ENCODE measurements at places on chromosomes 16 and 17.

DNA sequence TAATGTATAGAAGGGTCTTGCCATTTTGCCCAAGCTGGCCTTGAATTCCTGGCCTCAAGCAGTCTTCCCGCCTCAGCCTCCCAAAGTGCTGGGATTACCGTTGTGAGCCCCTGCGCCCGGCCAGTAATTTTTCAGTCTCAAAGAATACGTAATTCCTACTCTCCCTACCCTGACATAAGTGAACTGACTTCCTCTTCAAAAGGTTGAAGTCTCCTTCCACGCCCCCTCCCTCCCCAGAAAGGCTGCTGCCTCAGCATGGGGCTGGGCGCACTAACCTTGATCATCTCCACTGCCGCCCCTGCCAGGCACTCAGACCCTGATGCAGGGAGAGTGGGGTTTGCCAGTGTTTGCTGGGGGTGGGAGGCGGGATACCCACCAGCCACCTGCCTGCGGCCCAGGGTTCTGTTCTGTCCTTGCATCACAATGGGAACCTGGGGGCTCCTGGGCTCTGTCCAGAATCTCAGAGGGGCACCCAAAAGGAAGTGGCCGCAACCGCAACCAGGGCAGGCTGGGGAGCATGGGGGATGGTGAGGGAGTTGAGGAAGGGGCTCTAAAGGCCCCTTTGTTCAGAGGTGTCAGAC is 27.5 kb downstream of the KIFC3 start:
- DNase-seq = no peak

DNA sequence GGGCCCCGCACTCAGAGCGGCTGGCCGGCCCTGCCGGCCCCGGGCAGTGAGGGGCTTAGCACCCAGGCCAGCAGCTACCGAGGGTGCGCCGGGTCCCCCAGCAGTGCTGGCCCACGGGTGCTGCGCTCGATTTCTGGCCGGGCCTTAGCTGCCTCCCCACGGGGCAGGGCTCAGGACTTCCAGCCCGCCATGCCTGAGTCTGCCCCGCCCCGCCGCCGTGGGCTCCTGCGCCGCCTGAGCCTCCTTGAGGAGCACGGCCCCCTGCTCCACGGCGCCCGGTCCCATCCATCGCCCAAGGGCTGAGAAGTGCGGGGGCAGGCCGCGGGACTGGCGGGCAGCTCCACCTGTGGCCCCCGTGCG is 67.9 kb upstream of the AMZ2 start:
- DNase-seq = no peak

DNA sequence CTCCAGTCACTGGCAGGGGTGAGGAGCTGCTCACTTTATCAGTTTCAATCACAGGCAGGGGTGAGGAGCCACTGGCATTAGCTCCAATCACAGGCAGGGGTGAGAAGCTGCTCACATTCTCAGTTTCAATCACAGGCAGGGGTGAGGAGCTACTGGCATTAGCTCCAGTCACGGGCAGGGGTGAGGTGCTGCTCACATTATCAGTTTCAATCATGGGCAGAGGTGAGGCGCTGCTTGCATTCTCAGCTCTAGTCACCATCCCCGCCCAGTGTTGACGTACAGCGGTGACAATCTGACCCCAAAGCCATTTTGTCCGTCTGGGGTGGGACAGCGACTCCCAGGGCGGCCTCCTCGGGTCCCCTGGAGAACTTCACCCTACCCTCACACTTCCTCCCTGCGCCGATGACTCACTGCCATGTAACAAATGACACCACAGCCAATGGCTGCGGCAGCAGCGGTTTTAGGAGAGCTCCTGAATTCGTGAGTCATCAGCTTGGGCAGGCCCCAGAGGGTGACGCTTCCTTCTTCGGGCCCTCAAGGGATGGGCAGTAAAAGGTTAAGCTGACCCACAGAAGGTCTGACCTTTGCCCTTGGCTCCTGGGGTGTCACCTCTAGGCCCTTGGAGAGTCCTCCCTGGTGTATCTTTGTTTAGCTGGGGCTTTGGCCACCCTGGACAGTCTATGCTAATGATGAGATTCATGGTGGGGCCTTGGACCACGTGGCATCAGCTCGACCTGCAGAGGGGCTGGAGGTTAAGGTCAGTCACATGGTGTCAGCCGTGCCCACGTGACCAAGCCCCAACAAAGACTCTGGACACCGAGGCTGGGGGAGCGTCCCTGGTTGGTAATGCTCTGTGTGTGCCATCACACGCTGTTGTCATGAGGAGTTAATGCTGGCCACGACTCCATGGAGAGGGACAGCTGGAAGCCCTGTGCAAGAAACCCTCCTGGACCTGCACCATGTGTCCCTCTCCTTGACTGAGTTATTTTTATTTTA is 171.7 kb downstream of the C16orf95 start:
- no peak for DNase-seq

DNA sequence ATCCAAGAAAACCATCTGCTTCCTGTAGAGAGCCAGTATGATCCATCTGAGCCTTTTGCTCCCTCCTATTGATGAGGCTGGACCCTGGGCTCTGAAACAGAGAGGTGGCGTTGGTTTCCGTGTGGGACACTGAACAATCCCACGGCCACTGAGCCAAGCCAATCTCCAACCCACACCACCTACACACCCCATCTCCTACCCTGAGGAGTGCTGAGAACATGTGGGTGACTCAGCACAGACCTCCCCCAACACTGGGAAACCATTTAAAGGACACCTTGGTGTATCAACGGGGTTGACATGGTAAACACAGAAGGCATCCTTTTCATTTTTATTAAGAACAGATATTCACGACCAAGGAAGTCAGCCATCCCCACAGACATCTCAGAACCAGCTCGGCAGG is 332.1 kb downstream of the SLC39A11 start:
- DNase-seq = no peak

DNA sequence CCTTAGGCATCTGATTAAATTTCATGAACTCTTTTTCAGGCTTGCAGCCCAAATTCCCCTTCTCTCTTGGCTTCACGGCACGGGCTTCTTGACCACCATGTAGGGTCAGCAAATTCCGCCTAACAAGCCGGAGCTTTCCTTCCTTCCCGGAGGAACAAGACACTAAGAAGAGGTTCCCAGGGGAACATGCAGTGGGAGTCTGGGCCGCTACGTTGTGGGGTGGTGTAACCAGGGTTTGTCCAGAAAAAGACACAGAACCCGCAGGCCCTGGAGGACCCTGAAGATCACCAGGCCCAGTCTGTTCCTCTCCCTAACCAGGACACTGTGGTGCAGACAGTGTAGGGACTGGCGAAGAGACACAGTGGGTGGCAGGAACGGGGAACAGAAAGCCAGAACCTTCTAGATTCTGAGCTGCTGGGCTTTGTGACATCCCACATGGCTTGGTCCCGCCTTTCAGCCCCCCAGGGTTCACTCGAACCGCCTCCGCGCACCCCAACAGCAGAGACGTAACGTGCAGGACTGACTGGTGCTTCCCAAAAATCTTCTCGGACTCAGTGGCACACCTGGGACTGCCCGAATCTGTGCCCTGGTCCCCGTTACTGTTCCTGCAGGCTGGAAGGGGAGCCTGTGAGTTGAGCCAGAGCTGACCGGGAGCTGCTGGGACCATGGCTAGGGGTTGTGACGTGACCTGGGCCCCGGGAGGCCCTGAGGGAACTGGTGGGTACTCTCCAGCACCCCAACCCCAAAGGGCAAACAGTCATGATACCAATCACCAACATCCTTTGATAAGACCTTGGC is 55.2 kb downstream of the TBC1D16 start:
- no peak for DNase-seq

- no peak for DNase-seq
Observed at GRCh38 chr16:27700304-27700995, 150.5 kb downstream of the KATNIP start.

DNA sequence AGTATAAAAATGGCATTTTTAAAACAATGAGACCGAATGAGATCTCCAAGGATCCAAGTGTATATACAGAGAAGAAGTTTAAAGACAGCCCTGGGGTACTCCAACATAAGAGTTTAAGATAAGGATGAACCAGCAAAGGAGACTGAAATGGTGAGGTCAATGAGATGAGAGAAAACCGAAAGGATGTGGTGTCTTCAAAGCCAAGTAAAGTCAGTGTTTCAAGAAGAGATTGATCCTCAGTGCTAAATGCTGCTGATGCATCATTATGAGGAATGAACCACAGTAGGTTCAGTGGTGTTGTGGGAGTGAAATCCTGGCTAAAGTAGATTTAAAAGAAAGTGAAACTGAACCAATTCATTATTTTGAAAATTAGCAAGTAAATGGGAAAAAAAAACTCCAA is 38.1 kb upstream of the NLK start:
- DNase-seq = no peak

- no peak for DNase-seq
Observed at GRCh38 chr17:76466775-76467130, 650 bp upstream of the AANAT start.

- no peak for DNase-seq
Observed at GRCh38 chr17:5513628-5514027, 27.3 kb downstream of the MIS12 start.

GRCh38 chr16:58481931-58482330 is 18.0 kb upstream of the NDRG4 start:
- no peak for DNase-seq

- no peak for DNase-seq
Observed at GRCh38 chr17:75945211-75945610, 4.4 kb upstream of the FBF1 start.

DNA sequence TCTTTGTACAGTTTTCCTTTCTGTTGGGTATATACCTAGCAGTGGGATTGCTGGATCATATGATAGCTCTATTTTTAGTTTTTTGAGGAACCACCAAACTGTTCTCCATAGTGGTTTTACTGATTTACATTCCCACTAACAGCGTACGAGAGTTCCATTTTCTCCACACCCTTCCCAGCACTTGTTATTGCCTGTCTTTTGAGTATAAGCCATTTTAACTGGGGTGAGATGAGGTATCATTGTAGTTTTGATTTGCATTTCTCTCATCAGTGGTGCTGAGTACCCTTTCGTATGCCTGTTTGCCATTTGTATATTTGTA is 887 bp upstream of the EVI2B start:
- no peak for DNase-seq

GRCh38 chr17:42028791-42029127 is 8.9 kb downstream of the NKIRAS2 start:
- no peak for DNase-seq

GRCh38 chr16:55592306-55592705 is 25.8 kb downstream of the CAPNS2 start:
- DNase-seq = no peak

- DNase-seq = no peak
Observed at GRCh38 chr17:50934672-50935220, 68.6 kb upstream of the TOB1 start.

- DNase-seq = no peak
Observed at GRCh38 chr16:57873218-57873617, 70.9 kb upstream of the KIFC3 start.

DNA sequence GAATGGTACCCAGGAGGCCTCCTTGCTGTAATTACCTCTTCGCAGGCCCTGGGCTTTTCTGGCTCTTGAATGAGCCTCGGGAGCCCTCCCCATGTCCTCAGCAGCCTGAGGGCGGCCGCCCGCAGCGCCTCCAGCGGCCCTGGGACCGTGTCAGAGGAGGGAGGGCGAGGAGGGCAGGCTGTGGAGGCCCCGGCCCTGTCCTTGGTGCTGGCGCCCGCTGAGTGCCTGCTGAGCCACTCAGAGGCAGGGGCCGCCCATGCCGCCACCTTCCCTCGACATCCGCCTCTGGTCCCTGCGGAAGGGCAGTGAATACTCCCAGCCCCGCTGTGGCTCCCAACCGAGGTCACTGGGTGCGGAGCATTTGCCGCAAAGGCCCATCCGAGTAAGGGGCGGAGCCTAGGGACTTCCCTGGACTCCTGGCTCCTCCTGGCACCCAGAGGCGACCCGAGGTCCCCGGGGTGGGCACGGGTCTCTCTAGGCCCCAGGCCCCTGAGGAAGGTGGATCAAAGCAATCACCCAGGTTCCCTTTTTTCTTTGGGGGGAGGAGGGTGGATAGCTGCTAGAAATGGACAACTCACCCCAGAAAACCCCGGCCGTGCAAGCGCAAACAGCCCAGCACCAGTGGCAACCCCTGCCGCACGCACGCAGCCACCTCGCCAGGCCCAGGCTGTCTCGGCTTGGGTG is 2.8 kb downstream of the RBFOX3 start:
- DNase-seq = no peak

DNA sequence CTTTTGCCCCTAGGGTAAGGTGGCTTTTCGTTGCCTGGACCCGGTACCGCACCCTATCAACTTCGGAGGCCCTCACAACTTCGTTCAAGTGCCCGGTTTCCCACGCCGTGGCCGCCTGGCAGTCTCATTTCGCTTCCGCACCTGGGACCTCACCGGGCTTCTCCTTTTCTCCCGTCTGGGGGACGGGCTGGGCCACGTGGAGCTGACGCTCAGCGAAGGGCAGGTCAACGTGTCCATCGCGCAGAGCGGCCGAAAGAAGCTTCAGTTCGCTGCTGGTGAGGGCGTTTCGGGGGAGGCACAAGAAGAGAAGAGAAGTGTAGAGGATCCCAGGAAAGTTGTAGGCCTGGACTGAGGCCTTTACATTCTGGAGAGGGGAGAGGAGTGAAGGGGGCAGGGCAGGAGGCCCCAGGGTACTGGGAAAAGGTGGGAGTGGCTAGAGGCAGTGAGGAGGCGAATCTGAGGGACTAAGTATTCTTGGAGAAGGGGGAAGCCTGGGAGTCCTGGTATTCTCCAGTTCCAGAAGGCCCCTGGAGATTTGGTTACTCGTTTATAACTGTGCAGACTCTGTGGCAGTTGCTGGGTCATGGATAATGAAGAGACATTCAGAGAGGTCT is 5.5 kb downstream of the CNTNAP1 start:
- DNase-seq = no peak

DNA sequence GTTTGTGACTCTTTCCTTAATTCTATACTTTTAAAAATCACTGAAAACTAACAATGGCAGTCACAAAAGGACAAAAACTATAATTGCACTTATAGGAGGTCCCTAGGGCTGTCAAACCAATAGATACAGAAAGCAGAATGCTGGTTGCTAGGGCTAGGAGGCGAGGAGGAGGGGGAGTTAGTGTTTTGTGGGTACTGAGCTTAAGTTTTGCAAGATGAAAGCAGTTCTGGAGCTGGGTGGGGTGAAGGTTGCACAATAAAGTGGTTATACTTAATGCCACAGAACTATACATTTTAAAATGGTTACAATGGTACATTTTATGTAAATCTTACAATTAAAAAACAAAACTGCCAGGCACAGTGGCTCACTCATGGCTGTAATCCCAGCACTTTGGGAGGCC is 27.3 kb downstream of the NUBP1 start:
- DNase-seq = no peak

- peak; percentile 76 for DNase-seq
Observed at GRCh38 chr17:28726226-28726626, at the start of gene TLCD1. Gene TLCD1 (minus strand): TSS chr17:28726233. CDS start chr17:28726097, 136 bp downstream.

DNA sequence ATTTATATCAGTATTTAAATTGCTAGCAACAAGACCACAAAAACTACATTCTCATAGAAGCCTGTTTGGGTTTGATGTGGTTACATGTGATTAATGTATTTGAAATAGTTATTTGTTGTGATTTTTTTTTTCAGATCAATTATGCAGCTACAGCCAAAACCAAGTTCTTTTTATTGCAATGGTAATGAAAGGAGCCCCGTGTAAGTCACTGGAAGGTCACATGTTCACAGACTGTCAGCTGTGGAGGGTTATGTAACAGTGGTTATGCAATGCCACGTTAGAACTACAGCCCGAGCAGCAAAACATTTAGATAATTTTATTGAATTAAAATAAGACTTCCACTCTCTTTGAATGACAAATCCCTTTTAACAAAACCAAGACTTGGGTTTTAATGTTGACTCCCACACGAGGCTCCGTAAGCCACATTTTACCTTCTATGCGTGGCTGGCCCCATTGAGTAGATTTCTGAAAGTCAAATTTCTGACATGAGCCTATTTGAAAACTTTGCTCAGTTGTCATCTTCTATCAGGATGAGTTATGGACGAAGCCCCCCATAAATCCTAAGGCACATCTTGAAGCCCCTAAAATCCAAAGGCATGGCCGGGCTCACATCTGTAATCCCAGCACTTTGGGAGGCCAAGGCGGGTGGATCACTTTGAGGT is 41.8 kb upstream of the SEC14L1 start:
- no peak for DNase-seq

Measured in stimulated activated effector memory CD8-positive, alpha-beta T cell treated with anti-CD3 and anti-CD28 coated beads, Interleukin-12 subunit alpha, Interleukin-12 subunit beta, amount 100 ng/mL, for 72 hours (primary cell).